Occipital lobe (tissue), 3 donors: ENCODE measurements at places on chromosomes 7 and 10.

DNA sequence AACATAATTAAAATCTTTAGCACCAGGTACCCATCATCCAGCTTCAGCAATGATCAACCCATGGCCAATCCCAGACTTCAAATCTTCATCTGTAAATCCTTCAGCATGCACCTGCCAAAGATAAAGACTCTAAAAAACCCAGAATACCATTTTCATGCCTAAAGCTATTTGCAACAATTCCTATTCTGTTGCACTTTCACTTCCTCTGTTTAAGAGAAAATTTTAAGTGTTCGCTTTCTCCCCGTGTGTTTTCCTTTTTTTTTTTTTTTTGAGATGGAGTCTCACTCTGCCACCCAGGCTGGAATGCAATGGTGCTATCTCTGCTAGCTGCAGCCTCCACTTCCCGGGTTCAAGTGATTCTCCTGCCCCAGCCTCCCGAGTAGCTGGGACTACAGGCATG is 31.8 kb upstream of the HTR5A start:
- no peak for DNase-seq

DNA sequence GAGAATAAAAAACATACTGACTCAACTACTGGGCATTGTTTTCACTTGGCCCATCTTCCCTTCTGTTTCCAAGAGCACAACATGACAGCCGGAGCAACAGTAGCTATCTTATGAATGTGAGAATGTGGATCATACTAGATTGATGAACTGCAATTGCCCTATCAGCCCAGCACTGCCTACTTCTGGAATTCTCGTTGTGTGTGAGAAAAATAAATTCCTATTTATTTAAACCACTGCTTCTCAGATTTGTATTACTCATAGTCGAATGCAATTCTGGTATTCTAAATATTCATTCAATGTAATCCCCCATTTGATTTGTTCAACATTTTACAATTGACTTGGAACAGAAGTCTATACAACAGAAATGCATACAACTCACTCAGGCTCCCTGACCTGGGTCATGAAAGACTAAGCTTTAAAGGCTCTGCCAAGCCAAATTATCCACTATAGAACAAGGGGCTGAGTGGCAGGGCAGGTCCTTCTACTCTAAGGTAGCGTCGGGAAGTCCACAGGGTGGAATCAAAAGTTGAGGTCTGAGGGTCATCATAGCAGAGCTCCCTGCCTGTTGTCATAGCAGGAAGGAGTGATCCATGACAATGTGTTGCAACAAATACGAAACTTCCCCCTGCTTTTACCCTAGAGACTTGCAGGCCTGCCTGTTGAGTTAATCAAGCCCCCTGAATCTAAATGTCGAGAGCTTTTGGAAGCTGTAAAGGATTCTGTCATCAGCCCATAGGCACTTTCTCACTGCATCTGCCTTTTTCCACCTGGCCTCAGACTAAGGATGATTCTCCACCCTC is 12.4 kb upstream of the JAZF1 start:
- no peak for DNase-seq

DNA sequence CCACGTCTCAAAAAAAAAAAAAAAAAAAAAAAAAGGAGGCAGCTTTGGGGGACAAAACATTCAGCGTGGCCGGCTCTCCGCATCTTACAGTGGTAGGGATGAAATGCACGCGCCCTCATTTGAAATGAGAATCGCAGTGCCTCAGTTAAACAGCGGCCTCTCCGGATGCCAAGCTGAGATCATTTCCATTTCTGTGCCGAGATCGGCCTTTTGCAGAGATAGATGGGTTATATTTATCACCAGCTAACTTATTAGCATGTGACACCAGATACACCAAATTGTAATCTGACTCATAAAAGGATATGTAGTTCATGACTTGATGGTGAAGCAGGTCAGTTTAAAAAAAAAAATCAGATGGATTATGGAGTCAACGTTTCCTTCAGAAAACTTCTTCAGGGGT is 138.7 kb downstream of the CUX1 start:
- no peak for DNase-seq

- DNase-seq: no peak
Observed at GRCh38 chr7:38938001-38938485, 29.1 kb upstream of the VPS41 start.

GRCh38 chr7:71484380-71484779 is 352.4 kb downstream of the GALNT17 start:
- no peak for DNase-seq

DNA sequence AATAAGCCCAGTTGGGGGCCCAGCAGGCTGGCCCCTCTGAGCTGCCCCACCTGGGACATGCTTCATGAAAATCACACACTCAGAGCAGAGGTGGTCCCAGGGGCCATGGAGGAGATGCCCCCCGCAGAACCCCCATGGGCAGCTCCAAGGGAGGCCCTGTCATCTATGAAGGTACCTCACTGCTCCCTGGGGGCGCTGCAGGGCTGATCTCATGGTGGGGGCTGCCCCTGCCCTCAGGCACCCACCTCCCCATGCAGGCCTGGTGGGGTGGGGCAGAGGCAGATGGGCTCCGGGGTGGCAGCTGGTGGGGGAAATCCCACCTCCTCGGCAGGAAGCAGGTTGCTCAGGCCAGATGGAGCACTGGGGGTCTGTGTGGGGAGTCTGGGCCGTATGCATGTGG is 60.5 kb downstream of the YKT6 start:
- no peak for DNase-seq

GRCh38 chr7:155298834-155299534 is 1.3 kb downstream of the INSIG1 start:
- peak; percentile 98 for DNase-seq

- DNase-seq: no peak
Observed at GRCh38 chr7:116782177-116782711, 80.1 kb upstream of the CAPZA2 start.

GRCh38 chr7:4040109-4040928 is 641.8 kb upstream of the FOXK1 start:
- DNase-seq: no peak
